Inflammatory macrophage (primary cell): ENCODE measurements at places on chromosomes 5 and 9.
A peak's percentile ranks its signal among the peaks of the same experiment; 100 is the strongest.

DNA sequence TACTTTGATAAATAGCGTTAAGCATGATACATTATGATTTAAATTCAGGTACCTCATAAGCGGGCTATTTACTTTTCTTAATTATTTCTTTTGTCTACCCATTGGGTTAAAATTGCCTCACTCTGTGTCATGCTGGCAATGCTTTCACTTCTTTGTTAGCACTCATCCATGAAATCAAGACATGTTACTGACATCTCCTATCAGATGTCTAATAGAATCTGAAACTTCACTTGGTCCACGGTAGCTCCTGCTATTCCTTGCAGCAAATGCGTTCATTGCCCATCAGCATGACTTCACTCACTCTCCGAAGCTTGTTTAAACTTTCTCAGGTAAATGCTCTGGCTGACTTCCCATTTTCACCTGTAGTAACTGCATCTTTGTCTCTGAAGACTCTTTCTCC is 193.5 kb upstream of the EDIL3 start:
- DNase-seq: no peak

DNA sequence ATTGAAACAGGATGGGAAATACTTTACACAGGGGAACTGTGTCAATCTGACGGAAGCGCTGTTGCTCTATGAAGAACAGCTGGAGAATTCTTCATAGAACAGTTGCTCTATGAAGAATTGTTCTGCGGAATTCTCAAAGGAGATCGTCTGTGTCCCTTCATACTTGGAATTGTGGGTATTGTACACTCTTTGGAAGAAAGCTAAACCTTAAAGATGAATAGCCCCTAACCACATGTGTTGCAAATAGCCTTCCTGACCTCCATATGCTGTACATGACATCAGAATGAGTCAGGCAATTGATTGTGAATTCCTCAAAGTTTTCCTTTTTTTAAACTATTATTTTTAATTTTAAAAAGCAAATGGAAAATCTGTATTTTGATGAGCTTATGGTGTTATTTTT is 15.6 kb downstream of the NIM1K start:
- no peak for DNase-seq

DNA sequence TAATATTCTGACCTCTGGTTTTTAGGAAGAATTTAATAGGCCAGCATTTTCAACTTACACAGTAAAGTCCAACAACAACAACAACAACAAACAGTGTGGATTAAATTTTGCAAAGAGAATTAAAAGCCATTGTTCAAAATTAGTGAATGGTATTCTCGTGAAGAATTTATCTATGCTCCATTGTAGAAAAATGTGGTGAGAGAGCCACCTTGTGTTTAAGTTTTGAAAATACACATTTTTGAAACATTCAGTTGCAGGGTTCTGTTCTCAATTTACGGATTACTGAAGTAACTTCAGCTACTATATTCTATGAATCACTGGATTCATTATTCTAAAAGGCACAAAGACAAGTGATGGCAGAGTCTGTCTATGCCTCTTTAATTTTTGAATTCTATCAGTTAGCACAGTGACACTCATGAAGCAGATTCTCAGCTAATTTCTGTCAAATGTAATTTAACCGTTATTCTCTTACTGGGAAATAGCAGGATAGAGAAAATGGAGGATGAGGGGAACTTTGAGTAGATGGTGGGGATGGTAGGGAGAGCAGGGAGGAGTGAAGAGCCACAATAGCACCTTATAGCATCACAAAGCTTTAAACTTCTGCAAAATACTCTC is 11.0 kb downstream of the CCDC152 start:
- DNase-seq: peak; percentile 19

GRCh38 chr5:149581931-149582768 is 852 bp downstream of the ARHGEF37 start:
- DNase-seq: no peak

DNA sequence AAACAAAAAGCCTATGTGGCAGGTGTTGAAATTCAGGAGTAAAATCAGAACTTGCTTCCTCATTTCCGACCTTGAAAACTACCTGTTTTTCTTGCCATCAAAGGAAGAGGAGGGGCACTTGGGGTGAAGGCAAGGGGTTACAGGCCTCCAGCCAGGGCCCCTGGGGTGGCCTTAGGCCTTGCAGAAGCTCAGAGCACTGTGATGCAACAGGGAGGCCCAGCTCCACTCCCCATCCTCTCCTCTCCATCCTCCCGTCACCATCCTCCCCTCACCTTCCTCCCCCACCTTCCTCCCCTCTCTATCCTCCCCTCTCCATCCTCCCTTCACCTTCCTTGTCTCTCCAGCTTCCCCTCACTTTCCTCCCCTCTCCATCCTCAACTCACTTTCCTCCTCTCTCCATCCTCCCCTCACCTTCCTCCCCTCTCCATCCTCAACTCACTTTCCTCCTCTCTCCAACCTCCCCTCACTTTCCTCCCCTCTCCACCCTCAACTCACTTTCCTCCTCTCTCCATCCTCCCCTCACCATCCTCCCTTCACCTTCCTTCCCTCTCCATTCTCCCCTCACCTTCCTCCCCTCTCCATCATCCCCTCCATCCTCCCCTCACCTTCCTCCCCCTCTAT is 111.6 kb downstream of the WNK2 start:
- no peak for DNase-seq
